Ammon's horn (tissue), 1 donor: ENCODE measurements at places on chromosomes 5 and 9.

- DNase-seq = no peak
These were observed 432.1 kb downstream of the CDH18 start for GRCh38 chr5:19555876-19556275.

DNA sequence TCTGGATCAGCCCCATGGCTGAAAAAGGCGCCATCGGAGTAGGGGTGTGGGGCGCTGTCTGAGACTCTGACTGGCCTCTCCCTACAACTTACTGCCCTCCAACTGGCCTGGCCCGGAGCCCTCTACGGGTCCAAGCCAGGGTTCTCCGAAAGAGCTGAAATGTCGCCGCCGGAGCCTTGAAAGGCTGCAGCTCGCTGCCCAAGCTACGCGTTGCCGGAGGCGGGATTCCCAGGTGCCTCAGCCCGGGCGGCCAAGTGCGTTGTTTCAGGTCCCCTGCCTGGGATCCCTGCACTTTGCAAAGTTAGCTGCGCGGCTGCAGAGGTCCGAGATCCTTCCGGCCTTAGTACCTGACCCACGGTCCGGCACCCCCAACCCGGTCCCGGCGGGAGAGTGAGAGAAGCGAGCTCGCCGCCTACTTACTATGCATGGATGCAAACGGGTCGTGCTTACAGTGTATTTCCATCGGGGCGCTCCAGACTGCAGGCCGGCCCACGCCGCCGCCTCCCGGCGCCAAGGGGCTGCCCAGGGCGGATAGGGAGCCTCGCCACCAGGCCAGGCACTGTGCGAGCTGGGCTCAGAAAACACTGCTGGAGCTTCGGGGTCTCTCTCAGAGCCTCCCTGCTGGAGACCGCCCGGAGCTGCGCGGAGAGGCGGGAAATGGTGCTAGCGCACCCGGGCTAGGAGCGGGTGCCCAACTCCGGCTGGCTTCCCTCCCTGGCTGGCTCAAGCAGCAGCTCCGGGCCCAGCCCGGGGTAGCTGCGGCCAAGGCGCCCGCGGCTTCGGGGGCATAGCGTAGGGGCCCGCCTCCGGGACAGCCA, 7.7 kb downstream of the PAX5 start:
- DNase-seq = no peak

- DNase-seq = no peak
These were observed 579 bp downstream of the BARHL1 start for GRCh38 chr9:132582786-132583583.

DNA sequence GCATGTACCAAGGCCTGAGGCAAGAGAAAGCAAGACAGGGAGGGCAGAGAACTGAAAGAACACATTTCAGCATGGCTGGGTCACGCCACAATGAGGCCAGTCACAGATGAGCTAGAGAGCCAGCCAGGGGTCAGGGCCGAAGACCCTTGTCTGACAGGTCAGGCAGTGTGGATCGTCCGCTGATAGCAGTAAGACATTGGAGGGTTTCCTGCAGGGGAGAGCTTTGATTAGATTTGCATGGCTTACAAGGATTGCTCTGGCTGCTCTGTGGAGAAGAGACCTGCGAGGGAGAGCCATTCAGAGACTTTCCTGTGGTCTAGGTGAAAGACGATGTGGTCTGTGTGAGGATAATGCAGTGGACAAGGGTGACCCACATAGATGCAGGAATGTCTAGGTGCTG, 93.1 kb downstream of the RALGPS1 start:
- no peak for DNase-seq

DNA sequence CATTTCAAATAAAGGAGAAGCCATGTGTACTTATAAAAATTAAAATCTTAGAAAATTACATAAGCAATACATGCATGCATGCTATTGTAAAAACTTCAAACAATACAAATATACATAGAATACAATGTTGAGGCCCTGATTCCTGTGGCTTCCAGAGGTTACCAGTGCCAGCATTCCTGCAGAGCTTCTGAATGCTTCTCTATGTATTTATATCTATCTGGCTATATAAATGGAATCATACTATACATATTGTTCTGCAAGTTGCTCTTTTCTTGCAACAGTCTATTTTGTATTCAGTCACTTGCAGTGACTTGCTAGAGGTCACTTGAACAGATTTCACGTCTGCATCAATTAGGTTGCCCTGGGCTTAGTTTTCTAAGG, 3.2 kb upstream of the IL12B start:
- no peak for DNase-seq

DNA sequence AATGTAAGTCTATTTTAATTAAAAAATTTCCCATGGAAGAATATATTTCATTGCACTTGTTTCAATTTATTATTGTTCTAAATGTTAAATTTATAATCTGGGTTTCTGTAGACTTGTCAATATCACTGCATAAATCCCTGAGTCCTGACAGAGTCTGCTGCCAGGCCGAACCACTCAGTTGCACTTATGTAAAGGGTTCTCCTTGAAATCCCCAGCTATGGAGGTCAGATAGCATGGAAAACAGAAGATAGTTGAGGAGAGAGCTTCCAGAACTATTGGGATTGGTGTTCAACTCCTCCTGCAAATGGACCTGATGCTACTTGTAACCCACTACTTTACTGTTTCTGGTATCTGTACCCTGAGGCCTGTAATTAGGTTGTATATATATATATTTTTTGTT, 37.2 kb downstream of the KDM4C start:
- no peak for DNase-seq
